AG09309 (cell line): ENCODE measurements at places on chromosomes 7 and 10.

- no peak for DNase-seq
Observed at GRCh38 chr7:42877862-42878261, 34.0 kb downstream of the C7orf25 start.

- DNase-seq, result no peak
Observed at GRCh38 chr10:3537518-3537917, 247.5 kb downstream of the KLF6 start.

DNA sequence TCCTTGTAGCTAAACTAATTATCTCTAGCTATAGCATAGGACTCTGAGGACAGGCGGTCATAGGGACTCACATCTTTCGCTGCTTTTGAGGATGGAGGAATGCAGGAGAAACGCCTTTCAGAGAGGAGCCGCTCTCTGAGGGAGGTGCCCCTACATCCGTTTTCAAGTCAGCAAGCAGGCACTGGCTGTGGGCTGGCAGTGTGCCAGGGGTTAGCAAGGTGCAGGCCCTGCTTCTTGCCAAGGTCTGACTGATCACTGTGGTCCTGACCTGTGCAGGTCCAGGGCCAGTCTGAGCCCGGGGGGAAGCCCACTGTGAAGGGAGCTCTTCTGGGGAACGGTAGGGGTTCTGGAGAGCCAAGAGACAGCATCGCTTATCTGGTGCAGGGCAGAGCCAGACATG lies 89.4 kb downstream of the SH3PXD2A start:
- DNase-seq, result no peak

- DNase-seq, result no peak
Observed at GRCh38 chr7:138257459-138258196, 181.4 kb downstream of the AKR1D1 start.

GRCh38 chr7:18278316-18278715 lies 217.2 kb upstream of the HDAC9 start:
- DNase-seq, result no peak

DNA sequence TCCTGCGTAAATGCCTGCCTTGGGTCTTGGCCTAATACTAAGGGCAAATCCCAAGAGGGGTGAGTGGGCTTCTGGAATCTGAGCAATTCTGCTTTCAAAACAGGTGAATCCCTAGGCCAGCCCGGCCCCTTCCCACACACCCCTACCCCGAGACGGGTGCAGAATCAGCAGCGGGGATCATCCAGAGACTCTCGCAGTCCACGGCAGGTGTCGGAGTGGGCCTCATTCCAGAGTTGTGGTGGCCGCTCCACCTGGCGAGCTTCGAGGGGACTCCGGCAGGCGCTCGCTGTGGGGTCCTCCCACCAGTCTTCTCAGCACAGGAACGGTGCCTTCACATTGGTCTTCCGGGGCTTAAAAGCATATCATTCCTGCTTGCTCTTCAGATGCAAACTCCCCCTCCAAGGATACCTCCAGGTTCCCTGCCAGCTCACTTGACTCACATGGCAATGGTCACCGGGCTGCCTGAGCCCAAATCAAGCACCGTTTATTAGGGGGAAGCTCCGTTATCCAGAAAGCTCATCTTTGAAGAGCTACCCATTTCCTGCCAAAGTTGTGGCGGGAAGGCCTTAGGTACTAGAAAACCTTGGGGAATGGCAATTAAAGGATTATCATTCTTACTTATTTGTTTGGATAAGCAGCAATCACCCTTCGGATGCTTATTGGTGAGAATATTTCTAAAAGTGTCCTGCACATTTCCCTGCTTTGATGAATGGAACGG lies 67.6 kb downstream of the PRKAG2 start:
- DNase-seq, result no peak

DNA sequence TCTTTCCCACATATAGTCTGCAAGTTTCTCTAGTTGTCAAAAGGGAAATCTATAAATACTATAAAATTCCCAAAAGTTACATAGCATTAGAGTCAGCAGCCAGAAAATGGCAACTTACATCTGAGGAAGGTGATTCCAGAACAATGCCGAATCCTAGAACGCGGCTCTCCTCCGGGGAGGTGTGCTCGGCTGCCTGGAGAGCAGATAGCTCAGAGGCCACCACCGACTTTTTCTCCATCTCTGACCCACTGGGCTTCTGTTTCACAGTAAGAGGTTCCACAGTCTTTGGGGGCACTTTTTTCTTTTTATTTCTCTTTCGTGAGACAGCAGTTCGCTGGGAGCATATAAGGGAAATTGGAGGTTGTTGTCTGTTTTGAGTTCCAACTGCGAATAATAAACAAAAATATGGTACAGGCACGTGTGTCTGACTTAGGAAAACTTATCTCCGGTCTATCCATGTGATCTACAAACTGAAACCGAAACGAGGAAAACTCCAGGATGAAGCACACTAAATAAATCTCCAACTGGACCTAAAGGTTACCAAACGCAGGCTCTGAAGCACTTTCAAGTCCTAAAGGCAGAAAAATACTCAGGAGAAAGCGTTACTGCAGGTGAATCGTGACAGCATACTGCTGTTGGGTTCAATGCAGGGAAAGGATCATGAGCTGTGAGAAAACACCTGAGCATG lies 36.2 kb downstream of the BEND7 start:
- no peak for DNase-seq

GRCh38 chr10:132458071-132458585 lies 61.1 kb downstream of the PWWP2B start:
- DNase-seq, result no peak

GRCh38 chr7:84105586-84105985 lies 89.0 kb downstream of the SEMA3A start:
- no peak for DNase-seq

- DNase-seq, result no peak
Observed at GRCh38 chr10:11162828-11163599, 145.3 kb downstream of the CELF2 start.

DNA sequence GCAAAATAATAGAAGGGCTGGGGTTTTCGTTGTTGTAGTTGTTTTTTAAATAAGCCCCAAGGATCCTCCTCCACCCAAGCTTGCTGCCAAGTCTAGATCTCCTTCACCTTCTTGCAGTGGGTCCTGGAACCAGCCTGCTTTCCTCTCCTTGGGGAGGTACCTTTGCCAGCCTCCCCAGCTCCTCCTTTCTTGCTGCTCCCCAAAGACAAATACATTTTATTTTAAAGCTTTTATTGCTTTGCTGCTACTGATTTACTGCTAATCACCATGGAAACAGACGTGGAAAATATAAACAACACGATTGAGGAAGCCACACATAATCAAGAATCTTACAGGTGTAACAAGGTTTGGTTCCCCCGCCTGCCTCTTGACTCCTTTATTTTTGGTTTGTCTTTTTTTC lies 17.4 kb upstream of the SLF2 start:
- DNase-seq, result no peak

DNA sequence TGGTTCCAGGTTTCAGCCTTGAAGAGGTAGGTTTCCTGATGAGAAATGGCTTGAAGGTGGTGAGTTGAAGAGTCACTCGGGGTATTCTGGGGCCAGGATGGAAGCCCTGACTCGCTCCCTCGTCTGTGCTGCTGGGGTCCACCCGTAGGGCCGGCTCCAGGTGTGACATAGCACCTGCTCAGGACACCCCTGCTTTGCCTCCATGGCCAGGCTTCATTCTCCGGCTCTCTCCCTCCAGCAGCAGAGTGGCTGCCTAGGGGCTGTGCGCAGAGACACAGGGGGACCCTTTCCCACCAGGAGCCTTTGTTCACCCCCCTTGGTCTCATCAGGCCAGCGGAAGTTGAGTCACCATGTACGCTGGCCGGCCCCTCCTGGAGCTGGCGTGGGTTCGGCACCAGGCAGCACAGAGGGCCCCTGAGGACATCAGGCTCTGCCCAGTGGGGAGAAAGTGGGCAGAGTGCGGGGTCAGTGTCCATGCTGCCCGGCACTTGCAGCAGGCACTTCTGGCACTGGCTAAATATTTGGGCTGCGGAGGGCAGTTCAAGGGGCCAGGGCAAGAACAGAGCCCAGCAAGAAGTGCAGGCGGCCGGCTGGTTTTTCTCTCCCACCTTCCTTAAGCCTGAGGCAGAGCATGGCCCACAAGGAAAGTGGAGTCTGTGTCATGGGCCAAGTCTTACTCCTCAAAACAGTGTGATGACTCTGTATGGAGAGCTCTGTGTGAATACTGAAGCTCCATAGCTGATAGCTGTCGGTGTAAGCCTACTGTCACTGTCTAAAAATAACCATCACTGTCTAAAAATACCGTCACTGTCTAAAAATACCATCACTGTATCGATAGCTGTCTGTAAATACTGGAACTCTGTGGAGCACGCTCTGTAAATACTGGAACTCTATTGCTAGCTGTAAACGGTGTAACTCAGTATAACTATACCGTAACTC lies 3.7 kb upstream of the PRKAR1B start:
- DNase-seq, result no peak

GRCh38 chr10:56178210-56178609 lies 182.8 kb downstream of the ZWINT start:
- DNase-seq, result no peak

- no peak for DNase-seq
Observed at GRCh38 chr10:98458809-98459784, 12.4 kb upstream of the HPS1 start.

DNA sequence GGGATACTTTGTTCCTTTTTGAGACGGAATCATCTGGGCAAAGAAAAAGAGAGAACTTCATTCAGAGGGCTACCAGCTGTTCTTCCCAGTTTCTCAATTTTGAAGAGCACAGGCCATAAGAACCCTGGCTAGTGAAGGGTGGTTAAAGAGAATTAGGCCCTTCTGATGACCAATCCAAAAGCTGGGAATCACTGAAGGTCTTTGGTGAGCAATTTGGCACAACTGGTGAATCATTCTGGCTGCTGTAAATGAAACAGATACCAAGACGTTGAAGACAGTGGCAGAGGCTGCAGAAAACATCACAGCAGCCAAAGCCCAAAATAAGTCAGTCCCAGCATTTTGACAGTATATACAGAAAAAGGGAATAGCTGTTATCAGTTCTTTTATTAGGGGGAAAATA lies 5.1 kb downstream of the RAPGEF5 start:
- DNase-seq, result no peak

- peak; percentile 98 for DNase-seq
Observed at GRCh38 chr7:106717955-106718871, 57.3 kb upstream of the CCDC71L start.

- DNase-seq, result peak; percentile 38
Observed at GRCh38 chr7:22350466-22351328, 6.3 kb downstream of the RAPGEF5 start.

DNA sequence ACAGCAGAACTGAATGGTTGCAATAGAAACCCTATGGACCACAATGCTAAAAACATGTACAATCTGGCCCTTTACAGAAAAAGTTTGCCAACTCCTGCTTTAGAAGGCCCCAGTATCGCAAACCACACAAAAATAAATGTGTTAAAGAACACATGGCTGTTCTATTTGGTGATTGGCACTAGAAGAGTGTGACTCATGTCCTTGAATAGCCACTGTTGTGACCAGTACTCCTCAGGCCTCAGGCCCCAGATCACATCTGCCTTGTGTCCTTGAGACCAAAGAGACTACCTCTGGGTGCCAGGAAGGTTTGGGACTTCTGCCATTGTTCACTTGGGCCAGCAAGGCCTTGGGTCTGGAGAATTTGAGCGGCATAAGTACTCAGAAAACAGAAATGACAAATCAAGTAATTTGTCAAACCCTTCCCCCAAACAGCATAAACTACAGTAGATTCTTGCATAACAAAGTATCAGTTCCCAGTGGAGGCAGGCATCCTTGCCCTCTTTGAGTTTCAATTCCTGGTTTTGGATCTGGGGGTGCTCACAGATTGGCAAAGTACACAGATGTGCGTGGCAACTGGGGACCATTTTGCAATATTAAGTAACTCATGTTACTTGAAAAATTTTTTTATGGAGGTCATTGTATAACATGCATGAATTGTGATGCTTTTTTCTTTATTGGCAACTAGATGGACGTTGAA lies 50.2 kb downstream of the MTURN start:
- no peak for DNase-seq

DNA sequence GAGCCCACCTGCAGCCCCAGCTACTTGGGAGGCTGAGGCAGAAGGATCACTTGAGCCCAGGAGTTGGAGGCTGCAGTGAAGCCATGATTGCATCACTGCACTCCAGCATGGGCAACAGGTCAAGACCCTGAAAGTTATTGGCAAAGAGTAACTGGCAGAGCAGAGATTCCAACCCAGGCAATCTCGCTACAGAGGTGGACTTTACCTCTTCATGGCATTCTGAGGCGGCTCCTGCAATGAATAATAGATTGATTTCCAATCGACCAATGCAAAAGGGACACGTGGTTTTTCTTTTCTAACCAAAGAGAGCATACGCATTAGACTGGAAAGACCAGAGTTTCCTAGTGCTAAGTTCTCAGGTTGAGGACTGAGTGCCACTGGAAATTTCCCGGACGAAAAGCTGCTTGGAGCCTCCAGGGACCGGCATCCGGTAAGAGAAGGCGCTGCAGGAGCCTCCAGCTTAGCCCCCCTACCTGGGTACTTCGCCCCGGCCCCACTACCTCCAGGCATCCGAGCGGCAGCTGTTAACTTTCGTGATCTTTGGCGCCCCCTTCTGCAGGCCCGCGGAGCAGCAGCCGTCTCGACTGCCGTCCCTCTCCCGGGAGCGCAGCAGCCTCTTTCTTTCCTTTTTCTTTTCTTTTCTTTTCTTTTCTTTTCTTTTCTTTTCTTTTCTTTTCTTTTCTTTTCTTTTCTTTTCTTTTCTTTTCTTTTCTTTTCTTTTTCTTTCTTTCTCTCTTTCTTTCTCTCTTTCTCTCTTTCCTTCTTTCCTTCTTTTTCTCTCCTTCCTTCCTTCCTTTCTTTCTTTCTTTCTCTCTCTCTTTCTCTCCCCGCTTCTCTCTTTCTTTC lies 4.1 kb downstream of the MBLAC1 start:
- no peak for DNase-seq

GRCh38 chr10:116831790-116832189 lies 17.5 kb upstream of the ENO4 start:
- no peak for DNase-seq

- DNase-seq, result no peak
Observed at GRCh38 chr7:145398758-145399157, 562.9 kb upstream of the TPK1 start.

DNA sequence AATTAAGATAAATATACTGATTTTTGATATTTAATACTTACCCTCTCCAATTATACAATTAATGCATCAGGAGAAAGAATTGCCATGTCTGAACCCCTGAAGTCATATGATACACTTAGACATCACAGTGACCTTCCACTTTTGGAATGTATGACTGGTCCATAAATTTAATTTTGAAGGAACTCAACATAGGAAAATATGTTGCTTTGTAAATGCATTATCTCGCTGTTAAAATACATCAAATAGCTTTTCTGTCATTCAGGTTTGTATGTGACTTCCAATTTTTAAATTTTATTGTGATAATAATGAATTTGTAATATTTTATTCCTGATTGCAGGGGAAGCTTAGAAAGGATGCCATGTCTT lies 631.9 kb upstream of the ANKRD30A start:
- DNase-seq, result no peak
